ENCODE measurements at places on chromosomes 2 and 18.

GRCh38 chr2:183709829-183710228 lies 585.6 kb downstream of the NUP35 start:
- DNase-seq, result no peak

DNA sequence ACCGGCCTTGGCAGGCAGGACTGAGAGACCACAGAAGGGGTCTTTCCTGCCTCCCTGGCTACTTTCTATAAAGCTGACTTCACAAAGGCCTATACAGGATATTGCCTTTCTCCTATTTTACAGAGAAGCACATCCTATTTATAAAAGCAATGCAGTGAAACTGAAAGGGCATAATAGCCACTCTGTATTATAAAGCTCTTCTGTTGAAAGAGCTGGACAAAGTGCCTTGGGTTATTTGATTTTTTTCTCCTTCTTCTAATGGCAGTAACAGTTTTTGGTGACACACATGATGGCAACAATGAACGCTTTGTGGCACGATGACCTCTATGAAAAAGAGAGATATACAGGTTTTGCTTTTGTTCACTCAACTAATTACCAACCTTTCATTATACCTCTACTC lies 281.1 kb downstream of the ZNF516 start:
- no peak for DNase-seq

DNA sequence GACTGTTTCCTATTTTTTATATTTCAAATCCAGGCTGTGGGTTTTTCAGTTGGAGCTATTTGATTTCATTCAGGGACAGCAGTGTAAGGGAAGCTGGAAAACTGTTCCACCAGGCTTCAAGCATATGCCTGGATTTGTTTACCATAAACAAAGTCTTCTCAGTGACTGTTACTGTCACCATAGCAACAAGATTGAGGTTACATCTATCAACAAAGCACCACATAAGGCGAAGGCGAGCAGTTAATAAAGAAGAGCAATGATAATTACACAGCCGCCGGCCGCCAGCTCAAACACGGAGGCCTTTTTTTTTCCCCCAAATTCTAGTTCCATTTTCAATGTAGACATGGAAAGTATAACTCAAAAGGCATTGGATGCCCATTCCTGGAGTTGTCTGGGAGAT lies 553.7 kb upstream of the SYT4 start:
- DNase-seq, result no peak

DNA sequence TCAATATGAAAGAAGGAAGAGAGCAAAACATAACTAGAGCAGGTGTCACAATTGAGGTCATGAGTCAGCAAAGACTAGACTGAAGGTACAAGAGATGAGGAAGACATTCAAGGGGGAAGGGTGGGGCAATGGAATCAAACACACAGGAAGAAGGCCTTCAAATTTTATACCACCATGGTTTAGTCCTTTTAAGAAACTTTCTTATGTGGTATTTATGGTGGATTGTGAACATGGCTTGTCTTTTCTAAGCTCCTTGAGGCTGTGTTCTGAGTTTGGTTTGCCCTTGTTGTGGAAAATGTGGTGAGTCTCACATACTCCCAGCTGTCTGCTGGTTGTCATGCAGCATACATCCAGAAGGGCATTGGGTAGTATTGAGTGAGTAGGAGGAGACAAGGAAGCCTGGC lies 62.1 kb downstream of the NABP1 start:
- DNase-seq, result peak; percentile 9

- peak; percentile 7 for DNase-seq
These were observed 42.5 kb upstream of the SCN1A start for GRCh38 chr2:166170356-166170755.

- DNase-seq, result no peak
These were observed 40.6 kb downstream of the CAPN13 start for GRCh38 chr2:30766666-30767065.

DNA sequence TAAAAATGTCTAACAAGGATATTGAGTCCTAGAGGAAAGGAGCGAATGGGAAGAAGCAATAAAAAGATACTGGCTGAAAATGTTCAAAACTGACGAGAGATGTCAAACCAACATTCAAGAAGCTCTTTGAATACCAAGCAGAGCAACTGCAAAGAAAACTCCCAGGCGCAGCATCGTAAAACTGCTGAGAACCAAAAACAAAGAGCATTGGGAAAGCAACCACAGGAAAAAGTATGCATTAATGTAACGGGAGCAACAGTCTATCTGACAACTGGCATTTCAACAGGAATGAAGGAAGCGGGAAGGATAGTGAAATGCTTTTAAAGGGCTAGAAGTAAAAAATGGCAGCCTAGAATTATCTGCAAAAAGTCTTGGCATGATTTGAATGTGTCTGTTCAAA lies 53.1 kb downstream of the ADCY3 start:
- DNase-seq, result no peak

DNA sequence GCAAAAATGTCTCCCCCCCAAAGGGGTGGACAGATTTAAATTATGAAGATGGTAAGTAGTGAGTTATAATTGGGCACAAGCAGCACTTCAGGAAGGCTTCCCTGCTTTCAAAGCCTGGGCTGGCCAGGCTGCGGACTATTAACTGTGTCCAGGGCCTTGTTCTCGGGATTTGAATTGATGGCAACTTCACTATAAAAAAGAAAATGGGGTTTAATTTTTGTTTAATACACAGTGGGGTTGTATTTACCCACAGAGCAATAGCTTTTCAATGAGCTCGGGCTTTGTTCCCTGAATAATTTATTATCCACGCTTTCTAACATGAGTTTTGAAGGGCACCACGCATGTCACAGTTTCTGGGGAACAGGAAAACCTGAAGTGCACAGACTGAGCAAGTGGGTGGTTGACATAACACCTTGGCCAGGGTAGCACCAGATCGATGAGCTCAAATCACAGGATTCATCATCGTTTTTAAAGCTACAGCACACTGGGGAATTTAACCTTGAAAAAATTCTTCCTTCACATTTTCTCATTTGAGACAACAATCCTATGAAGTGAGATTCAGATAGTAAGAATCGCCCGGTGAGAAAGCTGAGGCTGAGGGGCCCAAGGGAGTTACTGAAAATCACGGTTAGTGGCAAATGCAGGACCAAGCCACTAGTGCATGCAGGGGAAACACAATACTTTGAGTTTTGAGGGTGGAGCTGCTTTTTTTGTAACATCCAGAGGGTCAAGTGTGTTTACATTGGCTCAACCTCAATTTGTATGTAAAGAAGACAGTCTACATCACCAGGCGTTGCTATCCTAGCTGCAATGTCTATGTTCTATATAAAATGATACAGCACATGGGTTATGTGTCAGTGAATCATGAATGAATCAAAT lies 28.9 kb upstream of the LMAN1 start:
- DNase-seq, result no peak

- no peak for DNase-seq
These were observed 906.0 kb upstream of the CHAC2 start for GRCh38 chr2:52861596-52861995.

GRCh38 chr2:20640411-20641122 lies 10.3 kb downstream of the HS1BP3 start:
- no peak for DNase-seq

DNA sequence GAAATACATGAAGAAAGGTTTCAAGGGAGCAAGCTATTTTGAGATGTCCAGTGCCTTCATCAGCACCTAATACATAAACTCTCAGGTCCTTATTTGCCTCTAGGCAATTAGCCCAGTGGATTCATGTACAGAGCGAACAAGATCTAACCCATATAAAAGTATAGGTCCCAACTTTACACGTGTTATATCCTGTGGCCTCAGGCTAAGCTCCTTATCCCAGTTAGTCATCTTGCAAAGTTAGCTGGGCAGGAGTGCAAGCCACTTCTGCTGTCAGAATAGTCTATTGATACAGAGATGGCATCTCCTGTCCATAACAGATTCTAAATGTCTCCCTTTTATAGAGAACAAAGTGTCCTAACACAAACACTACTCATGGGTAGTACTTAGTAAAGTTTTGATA lies 203.9 kb upstream of the PIK3C3 start:
- no peak for DNase-seq

GRCh38 chr2:72154386-72154975 lies 6.8 kb upstream of the CYP26B1 start:
- DNase-seq, result no peak

DNA sequence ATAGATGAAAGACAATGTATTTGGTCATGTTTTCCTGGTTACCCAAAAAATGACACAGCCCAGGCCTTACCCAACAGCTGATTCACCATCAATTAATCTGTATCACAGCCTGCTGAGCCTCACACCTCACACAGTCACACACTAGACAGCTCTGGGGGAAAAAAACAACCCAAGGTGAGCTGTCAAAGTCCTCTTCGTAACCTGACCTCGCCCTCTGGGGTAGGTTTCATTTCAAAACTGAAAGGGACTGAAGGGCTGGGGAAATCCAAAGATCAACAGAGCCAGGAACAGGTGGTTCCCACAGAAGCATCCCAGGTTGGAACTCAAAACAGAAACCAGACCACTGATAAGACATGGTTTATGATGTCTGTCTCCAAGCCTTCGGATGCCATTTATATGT lies 18.2 kb upstream of the PCBP1 start:
- no peak for DNase-seq

DNA sequence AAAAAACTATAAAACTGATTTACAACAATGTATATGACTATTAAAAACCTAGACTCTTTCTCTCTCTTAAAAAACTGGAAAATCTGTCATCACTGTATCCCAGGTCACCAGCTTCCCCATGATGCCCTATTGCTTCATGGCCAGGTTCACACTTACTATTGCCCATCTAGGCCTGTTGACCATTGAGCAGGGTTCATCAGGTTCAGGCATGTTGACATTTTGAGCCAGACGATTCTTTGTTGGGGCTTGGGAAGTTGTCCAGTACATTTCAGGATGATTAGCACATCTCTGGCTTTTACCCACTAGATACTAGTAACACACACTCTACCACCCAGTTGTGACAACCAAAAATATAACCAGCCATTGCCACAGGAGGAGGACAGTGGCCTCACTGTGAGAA lies 26.9 kb upstream of the RAB27B start:
- no peak for DNase-seq

- DNase-seq, result no peak
These were observed 71.4 kb downstream of the FHOD3 start for GRCh38 chr18:36368889-36369288.

GRCh38 chr2:189178726-189179569 lies 613 bp downstream of the COL5A2 start:
- DNase-seq, result no peak

DNA sequence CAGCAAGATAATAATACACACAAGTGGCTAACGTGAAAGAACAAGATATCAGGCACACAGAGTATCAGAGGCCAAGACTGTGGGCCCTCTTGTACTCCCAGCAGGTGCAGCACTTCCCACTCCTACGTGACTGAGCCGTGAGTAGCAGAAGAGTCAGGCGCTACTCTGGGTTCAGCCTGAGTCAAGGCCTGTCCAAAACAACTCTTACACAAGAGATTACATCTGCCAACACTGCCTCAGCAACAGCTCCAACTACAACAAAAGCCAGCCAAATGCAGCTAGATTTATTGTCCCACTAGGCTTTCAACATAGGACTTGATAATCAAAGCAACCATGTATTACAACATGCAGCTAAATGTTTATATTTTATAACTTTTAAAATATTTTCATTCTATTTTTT lies 56.2 kb downstream of the ITSN2 start:
- peak; percentile 63 for DNase-seq

DNA sequence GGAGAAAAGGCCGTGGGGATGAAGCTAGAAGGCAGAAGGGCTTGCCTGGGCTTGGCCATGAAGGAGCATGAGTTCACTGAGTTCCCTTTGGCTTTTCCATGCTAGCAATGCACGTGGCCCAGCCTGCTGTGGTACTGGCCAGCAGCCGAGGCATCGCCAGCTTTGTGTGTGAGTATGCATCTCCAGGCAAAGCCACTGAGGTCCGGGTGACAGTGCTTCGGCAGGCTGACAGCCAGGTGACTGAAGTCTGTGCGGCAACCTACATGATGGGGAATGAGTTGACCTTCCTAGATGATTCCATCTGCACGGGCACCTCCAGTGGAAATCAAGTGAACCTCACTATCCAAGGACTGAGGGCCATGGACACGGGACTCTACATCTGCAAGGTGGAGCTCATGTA lies 2.9 kb downstream of the CTLA4 start:
- no peak for DNase-seq

DNA sequence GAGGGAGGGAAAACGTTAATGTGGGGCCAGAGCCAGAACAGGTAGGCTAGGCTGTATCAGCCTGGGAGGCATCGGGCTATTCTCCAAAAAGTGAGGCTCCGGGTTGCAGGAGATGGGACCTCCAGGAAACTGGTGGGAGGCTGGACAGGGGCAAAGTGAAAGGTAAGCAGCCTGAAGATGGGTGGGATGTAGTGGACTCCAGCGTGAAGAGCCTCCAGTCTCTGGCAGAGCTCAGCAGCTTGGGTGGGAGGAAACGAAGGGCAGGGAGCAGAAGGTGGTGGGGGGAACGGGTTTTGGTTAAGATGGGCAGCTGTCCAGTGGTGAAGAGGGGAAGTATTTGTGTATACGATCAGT lies 3.1 kb upstream of the EMX1 start:
- no peak for DNase-seq

GRCh38 chr2:182445391-182445965 lies 18.6 kb upstream of the PDE1A start:
- no peak for DNase-seq

DNA sequence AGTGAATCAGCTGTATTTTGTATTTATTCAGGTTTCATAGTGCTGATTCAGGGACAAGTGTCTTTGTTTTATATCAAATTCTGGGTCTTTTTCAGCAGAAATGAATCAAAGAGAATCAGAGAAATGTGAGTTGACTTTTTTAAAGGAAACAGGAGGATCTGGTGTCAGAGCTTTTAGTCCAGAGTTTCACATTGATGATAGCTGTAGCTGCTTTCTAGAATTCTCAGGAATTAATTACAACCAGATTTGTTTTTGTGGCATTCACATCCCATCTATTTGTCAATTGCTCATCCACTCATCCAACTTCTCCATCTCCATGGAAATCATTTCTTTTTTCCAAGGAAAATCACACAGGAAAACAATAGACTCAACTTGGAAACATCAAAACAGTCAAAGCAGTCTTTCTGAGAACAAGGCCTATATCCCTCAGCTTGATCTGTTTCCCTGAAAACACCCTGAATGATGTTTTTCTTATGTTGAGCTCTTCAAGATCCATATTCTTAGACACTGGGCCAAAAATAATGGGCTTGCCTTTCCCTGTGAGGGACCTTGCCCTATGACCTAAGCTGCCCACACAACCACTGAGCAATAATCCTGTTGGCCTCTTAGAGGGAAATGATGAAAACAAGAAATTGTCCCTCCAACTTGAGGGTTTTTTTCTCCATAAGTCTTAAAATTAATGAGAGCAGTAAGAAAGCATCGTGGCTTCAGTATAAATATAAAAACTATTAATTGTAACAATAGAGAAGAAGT lies 249.5 kb upstream of the FN1 start:
- DNase-seq, result no peak

GRCh38 chr2:524442-524841 lies 152.8 kb downstream of the TMEM18 start:
- DNase-seq, result no peak
